ENCODE measurements at places on chromosomes 16 and 17. TPM values are rescaled to one million over a fixed set of nuclear protein-coding genes. Genes with fewer than 3 reads are reported as not detected.

Gene ABAT
- 1.6 TPM for total RNA-seq

Gene PYDC1
- not detected for total RNA-seq

Gene DOC2A
- 7.4 TPM for total RNA-seq

Gene CRISPLD2
- 0.54 TPM for total RNA-seq

DNA sequence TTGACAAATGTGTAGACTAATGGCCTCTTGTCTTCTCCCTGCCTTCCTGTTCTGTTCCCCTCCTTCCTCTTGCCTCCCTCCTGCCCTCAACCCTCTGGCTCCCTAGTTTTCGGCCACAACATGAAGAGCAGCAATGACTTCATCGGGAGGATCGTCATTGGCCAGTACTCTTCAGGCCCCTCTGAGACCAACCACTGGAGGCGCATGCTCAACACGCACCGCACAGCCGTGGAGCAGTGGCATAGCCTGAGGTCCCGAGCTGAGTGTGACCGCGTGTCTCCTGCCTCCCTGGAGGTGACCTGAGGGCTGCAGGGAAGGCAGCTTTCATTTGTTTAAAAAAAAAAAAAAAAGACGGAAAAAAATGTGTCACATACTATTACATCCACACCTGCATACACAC, 18.8 kb upstream of the CLEC19A start:
- no peak for DNase-seq

DNA sequence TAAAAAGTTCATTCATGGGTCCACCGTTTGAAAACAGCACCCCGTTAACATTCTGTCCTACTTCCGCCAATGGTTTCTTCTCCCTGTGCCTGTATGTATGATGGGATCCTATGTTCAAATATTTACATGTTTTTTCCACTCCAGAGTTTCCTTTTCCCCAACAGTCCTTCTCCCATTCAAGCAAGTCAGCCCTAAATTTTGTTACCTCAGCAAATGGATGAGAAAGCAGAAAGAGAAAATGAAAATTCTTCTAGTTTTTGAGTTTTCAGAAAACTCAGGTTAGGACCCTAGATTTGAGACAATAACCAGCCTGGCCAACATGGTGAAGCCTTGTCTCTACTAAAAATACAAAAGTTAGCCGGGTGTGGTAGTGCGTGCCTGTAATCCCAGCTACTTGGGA, 3.5 kb upstream of the ERN2 start:
- DNase-seq: no peak

- DNase-seq: no peak
Observed at GRCh38 chr17:29791336-29792080, 138.5 kb downstream of the SSH2 start.

- no peak for DNase-seq
Observed at GRCh38 chr16:17306745-17307144, 164.0 kb downstream of the XYLT1 start.

GRCh38 chr17:79539944-79540705, 70.7 kb downstream of the RBFOX3 start:
- DNase-seq: peak; percentile 17

DNA sequence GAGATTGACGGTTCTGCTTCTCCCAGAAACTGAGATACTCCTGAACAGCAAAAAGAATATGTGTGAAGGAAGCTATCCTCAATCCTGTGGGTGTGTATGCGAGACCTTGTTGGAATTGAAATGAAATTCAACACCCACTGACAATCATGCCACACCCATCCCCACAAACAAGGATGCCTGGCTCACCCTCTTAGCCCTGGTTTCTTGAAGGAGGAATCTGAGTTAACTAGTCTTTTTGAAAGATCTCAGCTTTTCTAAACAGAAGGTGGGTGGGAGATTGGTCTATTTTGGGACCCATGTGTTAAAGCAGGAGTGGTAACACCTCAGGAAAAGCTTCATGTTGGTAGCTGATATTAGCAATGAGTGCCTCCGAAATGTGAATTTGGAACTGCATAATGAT, 1244.5 kb downstream of the CDH11 start:
- DNase-seq: no peak

- DNase-seq: no peak
Observed at GRCh38 chr16:86395477-86395876, 114.8 kb upstream of the FOXF1 start.

DNA sequence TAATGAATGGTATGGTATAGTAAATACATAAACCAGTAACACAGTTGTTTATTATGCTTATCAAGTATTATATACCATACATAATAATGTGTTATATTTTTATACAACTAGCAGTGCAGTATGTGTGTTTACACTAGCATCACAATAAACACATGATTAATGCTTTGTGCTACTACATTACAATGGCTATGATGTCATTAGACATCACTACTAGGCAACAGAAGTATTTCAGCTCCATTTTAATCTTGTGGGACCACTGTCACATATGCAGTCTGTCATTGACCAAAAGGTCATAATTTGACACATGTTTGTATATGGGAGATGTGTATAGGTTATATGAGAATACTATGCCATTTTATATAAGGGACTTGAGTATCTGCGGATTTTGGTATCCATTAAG, 32.7 kb downstream of the TRIM37 start:
- DNase-seq: no peak

DNA sequence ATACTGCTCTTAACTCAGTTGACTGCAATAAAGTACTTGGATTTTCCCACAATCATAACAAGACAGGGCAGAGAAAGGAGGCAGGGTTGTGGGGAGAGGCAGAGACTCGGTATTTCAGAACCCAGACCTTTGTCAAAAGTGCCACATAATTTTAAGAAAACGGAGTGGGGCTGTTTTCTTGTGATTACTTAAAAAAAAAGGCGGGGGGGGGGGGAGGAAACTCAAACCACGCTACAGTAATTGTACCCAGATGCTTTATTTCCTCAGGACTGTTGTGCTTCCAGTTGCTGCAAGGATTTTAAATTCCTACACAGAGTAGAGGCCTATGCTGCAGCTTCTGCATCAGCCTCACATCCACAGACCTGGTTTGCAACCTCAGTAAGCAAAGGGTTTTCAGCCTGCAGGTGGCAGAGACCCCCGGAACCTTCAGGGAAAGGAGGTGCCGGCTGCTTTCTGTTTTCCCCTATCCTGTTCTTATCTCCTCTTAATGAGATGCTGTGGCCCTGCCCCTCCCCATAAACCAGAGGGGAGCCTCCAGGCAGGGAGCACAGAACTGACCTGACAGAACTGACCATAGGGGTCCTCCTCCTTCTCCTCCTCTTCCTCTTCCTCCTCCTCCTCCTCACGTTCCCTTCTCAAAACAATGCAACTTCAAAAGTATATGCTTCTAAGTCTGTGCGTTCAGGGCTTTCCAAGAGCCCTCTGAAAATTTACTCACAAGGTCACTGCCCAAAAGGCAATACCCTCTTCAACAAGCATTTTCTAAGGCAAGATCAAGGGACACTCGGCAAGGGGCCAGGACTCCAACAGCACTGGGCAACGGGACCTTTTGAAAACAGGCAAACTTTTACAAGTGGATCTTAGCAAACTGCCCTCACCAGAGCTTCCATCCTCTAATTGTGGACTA, 7.5 kb downstream of the AXIN2 start:
- no peak for DNase-seq

DNA sequence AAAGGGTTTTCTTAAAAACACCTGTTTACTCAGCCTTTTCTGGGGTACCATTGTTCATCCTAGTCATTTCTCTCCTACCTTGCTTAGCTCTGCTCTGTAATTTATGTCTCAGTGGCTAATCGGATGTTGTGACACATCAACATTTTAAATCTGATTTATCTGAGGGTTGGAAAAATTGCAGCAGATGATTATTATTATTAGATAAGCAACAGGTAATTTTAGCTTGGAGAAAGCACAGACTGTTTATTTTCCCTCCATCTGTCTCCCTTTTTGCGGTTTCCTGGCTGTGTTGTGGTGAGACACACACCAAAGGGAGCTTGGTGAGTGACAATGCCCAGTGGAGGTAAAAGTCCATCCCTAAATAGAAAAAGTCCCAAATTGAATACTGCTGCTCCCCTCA, 389.9 kb downstream of the UTP18 start:
- no peak for DNase-seq

GRCh38 chr16:735982-736453, 4.8 kb downstream of the CIAO3 start:
- DNase-seq: no peak

GRCh38 chr17:65442691-65443090, 118.8 kb downstream of the AXIN2 start:
- DNase-seq: no peak

DNA sequence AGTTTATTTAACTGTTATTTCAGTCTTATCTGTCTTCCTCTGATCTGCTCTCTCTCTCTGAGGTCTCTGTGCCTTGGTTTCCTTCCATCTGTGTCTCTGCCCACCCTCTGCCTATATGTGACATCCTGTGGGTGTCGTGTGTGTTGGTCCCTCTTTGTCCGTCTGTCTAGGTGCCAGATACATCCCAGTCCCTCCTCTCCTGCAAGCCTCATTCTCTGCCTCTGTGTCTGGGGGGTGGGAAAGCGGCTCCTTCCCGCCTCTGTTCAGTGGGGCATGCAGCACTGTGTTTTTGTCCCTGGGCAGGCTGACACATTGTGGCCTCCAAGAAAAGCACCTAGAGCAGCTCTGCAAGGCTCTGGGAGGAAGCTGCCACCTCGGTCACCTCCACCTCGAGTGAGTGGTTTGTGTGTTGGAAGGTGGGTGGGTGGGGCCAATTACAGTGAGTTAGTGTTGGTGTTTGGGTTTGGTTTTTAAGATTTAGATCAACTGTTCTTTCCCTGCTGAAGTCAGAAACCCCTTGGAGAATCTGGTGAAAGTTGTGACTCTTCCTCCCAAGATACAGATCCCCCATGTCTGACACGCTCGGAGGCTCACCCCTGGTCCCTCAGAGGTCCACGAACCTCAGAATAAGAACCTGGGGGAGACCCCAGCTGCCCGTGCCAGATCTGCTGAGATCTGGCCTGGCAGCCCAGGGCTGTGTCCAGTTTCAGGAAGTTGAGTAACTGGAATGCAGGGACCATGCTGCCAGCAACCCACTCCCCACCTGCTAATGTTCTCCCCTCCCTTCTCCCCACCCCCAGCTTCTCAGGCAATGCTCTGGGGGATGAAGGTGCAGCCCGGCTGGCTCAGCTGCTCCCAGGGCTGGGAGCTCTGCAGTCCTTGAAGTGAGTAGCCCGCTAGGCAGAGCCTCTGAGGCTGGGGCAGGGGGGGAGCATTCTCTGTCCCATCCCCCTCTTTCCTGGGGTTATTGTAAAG, 50.9 kb upstream of the CPNE2 start:
- no peak for DNase-seq

GRCh38 chr17:57650548-57650947, 94.6 kb downstream of the CCDC182 start:
- DNase-seq: no peak

DNA sequence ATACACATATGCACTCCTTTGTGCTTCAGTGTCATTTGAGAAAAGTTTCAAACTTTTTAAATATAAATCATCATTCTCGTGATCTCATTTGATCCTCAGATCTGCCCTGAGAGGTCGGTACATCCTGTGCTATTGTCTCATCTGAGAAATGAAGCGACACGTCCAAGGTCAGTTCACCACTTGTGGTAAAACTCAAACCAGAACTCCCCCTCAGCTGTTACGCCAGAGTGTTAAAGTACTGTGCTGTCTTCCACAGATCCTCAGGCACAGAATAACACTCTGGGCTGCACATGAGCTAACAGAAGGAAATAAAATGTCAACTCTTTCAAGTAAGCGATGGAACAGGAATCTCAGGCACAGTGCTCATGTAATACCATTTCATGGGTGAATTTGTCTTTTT, 31.4 kb downstream of the ANKFN1 start:
- DNase-seq: no peak
